ENCODE measurements at places on chromosomes 3 and 15. TPM values are rescaled to one million over a fixed set of nuclear protein-coding genes. Genes with fewer than 3 reads are reported as not detected.

DNA sequence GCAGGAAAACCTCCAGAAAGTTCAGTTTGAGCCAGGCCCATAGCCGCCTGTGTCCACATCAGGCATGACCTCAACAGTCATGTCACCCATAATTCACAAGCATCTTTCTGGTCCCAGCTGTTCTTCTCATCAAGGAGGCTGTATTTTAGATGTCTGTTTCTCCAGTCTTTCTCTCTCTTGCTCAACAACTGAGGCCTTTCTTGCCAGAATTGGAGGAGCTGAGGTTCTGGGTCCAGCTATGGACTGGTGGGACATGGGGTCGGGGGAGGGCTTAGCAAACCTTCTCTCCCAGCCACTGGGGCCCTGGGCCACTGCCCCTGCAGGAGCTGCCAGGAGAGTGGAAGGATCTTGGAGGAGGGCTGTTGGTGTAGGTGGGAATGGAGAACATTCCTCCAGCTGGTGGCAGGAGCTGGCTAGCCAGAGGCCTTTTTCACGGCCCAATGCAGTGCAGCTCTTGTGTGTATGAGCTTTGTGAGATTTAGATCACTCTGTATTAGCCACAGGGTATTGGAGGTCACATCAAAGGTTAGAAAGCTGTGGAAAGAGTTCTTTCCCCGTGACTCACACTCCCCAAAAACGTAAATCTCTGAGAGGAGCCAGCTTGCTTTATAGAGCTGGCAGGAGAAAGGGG is 23.5 kb downstream of the MAGEF1 start:
- DNase-seq, result no peak

- DNase-seq, result peak; percentile 95
Observed at GRCh38 chr15:75335705-75336355, at the start of gene COMMD4. Gene COMMD4 (plus strand): TSS chr15:75336063. CDS start chr15:75336090, 27 bp downstream.

DNA sequence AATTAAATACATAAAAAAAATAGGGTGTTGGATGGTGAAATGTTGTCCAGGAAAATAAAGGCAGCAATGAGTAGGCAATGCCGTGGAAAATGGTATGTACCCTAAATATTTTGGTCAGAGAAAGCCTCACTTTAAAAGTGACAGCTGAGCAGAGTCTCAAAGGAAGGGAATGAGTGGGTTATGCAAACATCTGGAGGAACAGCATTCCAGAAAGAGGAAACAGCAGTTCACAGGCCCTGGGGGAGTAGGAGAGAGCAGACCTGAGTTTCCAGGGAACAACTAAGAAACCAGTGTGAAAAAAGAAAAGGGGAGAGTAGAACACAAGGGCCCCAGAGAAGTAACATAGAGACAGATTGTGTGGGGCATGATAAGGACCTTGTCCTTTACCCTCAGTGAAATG is 230.0 kb upstream of the CNTN3 start:
- DNase-seq, result no peak

- DNase-seq, result no peak
Observed at GRCh38 chr15:69082021-69082502, 67.6 kb downstream of the NOX5 start.

DNA sequence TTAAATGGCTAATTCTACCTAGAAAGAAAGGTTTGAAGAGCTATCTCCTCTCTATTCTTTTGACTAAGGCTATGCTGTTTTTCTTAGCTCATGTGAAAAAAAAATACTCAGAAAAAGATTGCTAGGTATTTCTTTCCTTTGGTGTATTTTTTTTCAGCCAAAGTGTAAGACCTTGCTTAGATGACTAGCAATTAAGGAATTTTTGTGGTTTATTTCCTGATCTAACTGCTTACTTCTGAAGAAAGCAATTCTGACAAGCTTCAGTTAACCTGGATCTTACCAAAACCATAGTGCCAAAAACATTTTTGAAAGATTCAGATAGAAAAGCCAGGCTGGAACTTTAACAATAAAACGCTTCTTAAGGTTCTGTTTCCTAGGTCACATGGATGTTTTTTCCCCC is 315.6 kb downstream of the SOX2 start:
- DNase-seq, result no peak

DNA sequence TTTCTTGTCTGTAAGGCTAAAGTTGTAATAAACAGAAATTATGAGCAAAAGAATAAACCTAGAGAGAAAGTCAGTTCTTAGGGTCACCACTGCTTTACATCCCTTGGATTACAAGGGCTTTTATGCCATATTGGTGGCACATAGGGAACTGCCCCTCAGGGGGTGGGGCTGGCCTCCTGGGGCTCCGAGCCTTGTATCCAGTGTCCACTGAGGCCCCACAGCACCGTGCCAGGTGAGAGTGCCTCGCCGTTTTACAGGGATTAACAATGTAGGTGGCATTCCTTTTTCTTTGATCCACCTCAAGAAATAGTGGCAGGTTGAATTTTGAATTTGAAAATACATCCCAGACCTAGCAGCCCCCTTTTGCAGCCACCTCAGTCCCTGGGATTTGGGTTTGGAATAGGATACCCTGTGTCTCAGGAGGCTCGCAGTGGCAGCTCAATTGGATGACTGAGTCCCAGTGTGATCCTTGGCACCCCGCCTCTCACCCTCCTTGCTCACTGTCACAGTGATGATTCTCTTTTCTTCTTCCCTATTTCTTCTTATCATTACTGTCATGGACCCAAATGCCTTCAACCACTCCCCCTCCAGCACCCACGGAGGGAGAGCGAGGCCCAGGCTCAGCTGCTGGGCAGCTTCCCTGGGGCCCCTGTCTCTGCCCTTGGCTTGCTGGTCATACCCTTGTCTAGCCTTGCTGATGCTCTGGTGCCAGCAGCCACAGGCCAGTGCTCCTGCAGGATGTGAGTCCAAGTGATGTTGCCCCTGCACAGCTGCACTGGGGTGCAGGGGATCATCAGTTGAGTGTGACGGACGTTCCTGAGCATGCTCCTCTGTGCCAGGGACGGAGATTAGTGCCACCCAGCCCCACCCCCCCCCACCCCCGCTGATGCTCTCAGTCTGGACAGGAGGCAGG is 137.9 kb downstream of the DNAJB8 start:
- peak; percentile 22 for DNase-seq

- no peak for DNase-seq
Observed at GRCh38 chr15:36774765-36775164, 195.3 kb downstream of the CDIN1 start.

DNA sequence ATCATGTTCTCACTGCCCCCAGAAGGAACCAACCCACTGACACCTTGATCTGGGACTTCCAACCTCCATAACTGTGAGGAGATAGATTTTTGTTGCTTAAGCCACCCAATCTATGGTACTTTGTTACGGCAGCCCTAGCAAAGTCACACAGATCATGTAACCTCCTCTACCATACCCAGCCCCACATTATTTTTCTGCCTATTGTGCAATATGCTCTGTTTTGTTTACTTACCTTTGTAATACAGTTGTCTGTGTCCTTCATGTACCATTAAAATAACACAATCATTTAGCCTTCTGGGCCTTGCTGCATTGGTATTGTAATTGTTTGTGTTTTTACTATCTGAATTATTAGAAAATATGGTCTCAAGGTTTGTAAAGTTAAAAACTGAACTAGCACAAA is 16.1 kb downstream of the NDN start:
- no peak for DNase-seq

CAV3 gene
- not detected for total RNA-seq

DNA sequence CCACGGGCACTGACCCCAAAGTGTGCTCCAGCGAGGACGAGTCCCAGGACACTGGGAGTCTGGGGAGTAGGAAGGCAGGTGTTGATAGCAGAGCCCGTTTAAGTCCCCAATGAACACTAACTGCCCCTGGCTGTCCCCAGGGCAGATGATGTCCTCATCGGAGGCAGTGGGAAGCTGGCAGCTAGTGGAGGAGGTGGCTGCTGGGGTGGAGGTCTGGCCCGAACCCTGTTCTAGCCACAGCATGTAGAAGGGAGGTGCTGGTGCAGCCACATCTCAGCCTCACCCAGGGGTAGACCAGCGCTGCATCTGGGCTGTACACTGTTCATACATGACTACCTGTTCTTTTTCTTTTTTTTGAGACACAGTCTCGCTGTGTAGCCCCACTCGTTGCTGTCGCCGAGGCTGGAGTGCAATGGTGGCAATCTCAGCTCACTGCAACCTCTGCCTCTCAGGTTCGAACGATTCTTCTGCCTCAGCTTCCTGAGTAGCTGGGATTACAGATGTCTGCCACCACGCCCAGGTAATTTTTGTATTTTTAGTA is 51.8 kb downstream of the KLF13 start:
- no peak for DNase-seq

DNA sequence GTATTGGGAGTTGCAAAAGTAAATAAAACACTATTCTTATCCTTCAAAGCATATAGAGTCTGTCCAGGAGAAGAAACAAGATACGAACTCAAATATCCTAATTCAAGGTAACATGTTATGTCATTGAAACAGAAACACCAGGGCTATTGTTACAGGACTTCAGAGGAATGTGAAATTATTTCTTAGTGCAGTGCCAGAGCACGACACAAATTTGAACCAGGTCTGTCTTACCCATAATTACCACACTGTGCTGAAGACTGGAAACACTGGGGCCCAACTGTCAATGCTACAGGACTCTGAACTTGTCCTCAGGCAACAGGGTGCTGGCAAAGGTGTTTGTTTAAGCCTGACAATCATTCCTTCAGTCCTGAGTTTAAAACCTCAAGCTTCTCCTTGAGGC is 633.6 kb upstream of the UBE2E2 start:
- no peak for DNase-seq

P2RY1 gene
- total RNA-seq, result 9.2 TPM

GRCh38 chr3:135237371-135238143 is 442.5 kb downstream of the EPHB1 start:
- DNase-seq, result no peak

DNA sequence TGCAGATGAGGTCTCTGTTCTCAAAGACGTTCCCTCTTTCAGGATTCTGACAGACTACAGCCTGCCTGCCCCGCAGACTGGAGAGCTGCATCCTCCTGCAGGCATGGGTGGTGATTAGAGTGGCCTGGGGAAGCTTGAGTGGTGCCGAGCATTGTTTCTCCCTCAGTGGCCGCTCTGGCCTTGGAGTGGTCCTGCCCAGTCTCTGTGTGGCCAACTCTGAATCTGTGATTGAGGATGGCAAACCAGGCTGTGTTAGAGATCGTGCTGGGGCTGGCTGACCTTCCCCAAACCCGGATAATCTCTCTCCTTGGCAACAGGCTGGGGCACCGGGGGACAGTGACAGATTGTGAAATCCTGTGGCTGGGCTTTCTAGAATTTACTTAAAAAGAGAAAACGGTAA is 11.0 kb upstream of the ADCY5 start:
- DNase-seq, result no peak

- no peak for DNase-seq
Observed at GRCh38 chr3:184713040-184713355, 1.1 kb upstream of the MAGEF1 start.

SLC22A13 gene
- 0.68 TPM for total RNA-seq

CILP gene
- 5.4 TPM for total RNA-seq

GRCh38 chr3:171649911-171650592 is 160.2 kb downstream of the PLD1 start:
- DNase-seq, result no peak

- DNase-seq, result no peak
Observed at GRCh38 chr3:38490281-38491030, 5.7 kb upstream of the EXOG start.

ABI3BP gene
- 43.0 TPM for total RNA-seq

DNA sequence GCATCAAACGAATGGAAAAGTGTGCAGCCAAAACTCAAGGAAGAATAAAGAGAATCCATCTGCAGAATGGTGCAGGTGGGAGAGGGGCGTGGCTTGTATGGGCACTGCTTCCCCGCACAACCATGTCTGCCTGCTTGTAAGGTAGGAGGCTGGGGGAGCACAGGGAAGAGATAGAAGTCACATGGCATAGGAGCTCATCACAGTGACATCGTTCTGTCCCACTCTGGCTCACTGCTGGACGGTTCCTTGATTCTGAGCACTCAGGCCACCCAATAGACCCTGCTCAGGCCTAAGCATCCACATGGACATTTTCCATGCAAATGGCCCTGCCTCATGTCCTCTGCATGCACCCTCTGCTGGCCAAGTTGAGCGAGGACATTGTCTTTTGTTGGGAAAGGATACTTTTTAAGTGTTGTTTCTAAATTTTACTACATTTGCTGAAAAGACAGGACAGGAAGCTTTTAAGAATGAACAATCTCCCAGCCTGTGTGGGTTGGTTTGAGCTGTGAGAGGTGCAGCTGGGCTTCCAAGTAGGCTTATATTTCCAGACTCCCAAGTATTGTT is 3.1 kb downstream of the MYLK start:
- DNase-seq, result no peak

GRCh38 chr15:68552344-68552743 is 26.4 kb upstream of the CORO2B start:
- no peak for DNase-seq

DLL4 gene
- 15.2 TPM for total RNA-seq

LRRC58 gene
- 22.3 TPM for total RNA-seq

DUOX2 gene
- total RNA-seq, result 92.1 TPM

DNA sequence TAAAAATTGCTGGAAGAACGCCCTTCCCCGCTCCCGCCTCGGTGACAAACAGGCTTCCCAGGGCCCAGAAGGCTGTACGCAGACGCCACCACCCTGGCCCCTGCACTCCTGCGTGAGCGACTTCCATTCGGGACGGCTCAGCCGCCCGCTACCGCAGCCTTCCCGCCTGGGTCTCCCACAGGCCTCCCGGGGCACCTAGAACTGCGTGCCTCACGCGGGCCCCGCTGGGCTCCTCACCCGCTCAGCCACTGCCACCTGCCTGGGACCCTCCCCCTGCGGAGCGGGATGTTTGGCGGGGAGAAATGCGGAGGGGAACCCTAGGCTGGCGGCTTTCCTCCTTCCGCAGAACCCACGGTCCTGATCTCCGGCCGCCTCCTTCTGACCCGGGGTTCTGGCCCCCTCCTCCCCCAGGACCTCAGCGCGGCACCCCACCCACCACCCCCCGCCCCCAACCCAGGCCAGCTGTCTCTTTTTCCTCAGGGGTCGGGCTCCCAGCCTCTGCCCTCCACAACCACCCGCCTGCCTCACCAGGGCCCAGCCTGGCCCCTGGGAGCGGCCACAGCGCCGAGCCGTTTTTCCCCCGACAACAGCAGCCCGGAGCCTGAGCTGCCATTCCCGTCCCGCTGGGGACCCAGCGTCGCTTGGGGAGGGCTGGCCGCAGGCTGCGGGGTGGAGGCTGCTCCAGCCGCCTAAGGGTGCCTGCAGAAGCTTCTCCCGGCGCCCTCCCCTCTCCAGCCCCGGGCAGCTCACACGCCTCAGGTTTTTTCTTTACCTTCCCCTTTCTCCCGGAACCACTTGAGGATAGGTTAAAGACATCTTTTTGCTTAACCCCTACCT is 27.6 kb upstream of the RAB7A start:
- peak; percentile 53 for DNase-seq

MED12L gene
- total RNA-seq, result 3.9 TPM
